ENCODE measurements at places on chromosomes 4 and X. TPM values are rescaled to one million over a fixed set of nuclear protein-coding genes. Genes with fewer than 3 reads are reported as not detected.

The HOPX gene
- total RNA-seq = 17.4 TPM

The PLXNB3 gene
- total RNA-seq = 3.3 TPM

The SLC49A3 gene
- 0.36 TPM for total RNA-seq

The ADH1B gene
- 0.54 TPM for total RNA-seq

The FDCSP gene
- not detected for total RNA-seq

Measured in cerebellum (tissue), 4 donors.